Fibroblast of skin of left biceps (primary cell): ENCODE measurements at places on chromosomes 6 and 20.

DNA sequence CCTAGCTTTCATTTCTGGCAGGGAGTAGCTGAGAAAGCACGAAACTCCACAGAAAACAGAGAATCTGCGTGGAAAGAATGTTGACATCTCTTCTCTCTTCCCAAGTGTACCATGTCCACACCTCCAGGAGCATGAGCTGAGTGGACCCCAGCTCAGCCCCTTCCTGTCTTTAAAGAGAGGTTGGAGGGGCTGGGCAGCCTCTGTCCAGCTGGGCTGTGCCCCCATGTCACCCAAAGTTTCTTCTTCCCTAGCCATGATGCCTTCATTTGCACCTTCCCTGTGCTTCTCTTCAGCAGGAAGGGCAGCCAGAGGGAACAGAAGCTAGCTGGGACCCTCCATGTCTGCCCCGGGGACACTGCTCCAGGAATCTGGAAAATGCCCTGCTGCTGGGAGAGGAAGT, 655.0 kb upstream of the DEFB115 start:
- DNase-seq, result no peak

GRCh38 chr6:122028933-122029522, 370.4 kb upstream of the HSF2 start:
- DNase-seq, result no peak

- DNase-seq, result no peak
Measured at GRCh38 chr6:30572148-30572547, 906 bp downstream of the ABCF1 start.

GRCh38 chr6:88492824-88493223, 326.7 kb upstream of the CNR1 start:
- DNase-seq, result no peak

- DNase-seq, result no peak
Measured at GRCh38 chr6:134092449-134092848, 40.0 kb upstream of the SLC2A12 start.

- DNase-seq, result no peak
Measured at GRCh38 chr6:169530752-169531123, 171.1 kb downstream of the WDR27 start.

DNA sequence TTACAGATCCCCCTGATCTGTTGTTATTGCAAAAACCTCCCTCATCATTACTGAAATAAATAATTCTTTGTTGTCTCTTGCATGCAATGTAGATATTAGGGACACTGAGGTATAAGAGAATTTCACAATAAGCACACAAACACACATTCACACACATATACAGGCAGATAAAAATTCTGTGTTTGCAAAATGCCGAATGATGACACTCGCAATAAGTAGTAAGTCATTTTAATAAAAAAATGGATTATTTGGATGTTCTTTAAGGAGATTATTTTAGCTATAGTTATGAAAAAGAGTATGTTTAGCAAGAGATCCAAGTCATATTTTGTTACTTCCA, 13.6 kb downstream of the DEFB114 start:
- DNase-seq, result no peak

GRCh38 chr6:68127074-68127473, 508.0 kb upstream of the ADGRB3 start:
- DNase-seq, result no peak

DNA sequence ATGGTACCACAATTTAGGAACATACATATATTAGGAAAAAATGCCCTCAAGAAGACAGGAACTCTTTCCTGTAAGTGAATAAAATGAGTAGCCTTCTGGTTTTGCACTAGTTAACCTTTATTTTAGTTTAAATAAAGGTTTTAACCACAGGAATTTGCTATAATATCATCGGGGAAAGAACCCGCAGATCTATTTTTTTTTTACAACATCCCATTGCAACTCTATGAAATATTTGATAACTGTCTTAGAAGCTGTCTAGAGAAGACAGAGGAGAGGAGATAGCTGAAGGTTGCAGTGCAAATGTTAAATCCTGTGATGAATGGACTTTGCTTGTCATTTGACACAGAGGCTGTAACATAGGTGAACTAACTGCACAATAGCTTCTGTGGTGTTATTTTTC, 69.5 kb downstream of the TINAG start:
- no peak for DNase-seq
